NCI-H1092 treated with DMSO at 0.1 percent for 48 hours (cell line): ENCODE measurements at places on chromosomes 3 and 15.

- no peak for DNase-seq
These were observed 465.2 kb upstream of the TGFBR2 start for GRCh38 chr3:30141178-30141581.

DNA sequence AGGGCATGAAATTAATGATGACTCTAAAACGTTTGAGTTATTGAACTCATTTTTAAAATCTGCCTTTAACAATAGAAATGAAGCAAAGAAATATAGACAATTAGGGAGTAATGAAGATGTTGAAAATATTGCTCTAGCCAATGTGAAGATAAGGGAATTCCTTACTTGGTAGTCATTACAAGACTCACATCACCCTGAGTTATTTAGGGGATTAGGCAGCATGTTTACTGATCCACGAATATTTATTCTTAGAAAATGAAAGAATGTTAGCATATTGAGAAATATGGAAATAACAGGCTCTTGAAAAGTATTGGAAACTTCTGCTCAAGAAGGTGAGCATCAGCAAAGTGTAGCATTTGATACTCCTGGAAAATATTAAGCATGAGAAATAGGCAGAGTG lies 398.1 kb upstream of the ARPP21 start:
- DNase-seq: no peak

- no peak for DNase-seq
These were observed 522.5 kb upstream of the AGTR1 start for GRCh38 chr3:148175214-148175613.

GRCh38 chr3:22089284-22089683 lies 338.3 kb upstream of the ZNF385D start:
- DNase-seq: peak; percentile 17

GRCh38 chr3:160136421-160136820 lies 88.8 kb upstream of the C3orf80 start:
- DNase-seq: no peak

DNA sequence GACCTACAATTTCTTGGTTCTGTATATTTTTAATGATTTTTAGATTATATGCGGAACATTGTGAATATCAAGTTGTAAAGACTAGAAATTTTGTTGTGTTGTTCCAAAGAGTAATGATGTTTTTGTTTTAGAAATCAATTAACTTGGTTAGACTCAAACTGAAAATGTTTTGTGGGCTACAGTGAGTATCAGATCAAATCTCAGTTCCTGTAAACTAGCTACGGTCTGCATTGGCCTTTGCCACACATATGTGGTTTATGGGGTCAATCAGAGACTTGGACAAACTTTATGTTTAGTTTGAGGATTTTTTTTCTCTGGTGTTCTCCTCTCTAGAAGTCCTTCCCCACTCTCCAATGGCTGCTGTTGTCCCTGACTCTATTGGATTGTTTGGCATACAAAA lies 308.0 kb upstream of the THRB start:
- no peak for DNase-seq

DNA sequence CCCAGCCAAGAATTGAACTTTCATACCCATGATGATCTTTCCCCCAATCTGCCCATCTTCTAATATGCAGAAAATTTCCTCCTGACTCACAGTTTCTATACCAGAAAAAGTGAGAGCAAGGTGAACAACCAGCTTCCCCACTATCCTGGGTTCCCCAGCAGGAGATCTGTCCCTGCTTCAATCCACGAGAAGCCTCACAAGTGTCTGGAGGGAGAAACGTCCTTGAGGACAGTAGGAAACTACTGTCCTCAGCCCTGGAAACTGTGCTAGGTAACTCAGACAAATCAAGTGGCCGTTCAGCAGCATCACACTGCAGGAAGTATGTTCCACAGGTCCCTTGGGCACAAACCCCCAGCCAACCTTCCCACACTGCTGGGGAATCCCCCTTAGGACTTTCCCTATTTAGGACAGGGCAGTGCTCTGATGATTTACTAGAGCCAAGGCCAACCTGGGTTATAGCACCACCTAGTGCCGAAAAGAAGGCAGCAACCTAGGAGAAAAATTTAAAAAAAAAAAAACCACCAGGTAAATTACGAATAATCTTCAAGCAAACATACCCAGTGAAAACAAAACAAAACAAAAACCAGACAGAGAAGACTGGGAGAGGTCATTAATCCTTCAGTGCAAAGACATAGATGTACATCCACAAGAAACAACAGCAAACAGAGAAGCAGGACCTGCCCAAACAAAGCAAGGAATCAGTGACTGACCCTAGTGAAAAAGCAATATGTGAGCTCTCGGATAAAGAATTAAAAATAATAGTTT lies 36.0 kb downstream of the MORC1 start:
- peak; percentile 9 for DNase-seq

DNA sequence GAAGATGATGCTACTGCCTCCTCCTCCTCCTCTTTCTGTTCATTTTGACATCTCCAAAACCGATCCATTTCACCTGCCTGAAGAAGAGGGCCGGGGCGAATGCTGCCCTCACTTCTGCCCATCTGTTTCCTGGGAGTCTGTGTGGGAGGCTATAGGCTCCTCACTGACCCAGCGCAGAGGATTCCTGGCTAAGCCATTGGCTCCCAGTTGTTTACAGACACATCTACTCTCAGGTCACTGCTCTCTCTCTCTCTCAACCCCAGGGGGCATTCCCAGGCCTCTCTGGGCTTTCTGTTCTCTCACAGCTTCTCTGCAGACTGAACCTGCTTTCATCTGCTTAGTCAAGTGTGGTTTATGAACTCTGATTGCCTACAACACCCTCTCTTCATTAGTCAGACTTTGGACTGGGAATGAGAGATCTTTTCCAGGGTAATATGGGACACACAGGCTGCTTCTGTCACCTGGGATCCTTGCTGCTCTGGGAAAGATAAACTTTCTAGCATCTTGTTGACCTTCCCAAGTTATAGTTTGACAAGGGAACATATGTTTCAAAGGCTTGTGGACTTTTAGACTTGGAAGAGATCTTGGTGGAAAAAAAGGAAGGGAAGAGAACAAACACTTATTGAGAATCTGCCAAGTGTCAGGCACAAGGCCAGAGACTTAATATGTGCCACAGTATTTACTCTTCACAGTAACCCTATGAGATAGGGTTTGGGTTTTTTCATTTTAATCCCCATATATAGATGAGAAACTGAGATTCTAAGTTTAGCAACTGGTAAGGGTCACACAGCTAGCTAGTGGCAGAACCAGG lies 30.2 kb upstream of the USP3 start:
- peak; percentile 92 for DNase-seq

- no peak for DNase-seq
These were observed 222.7 kb downstream of the XXYLT1 start for GRCh38 chr3:195048059-195048905.

GRCh38 chr15:101052031-101052620 lies 133.0 kb downstream of the LRRK1 start:
- no peak for DNase-seq

GRCh38 chr3:165549665-165550064 lies 287.6 kb downstream of the BCHE start:
- DNase-seq: no peak

DNA sequence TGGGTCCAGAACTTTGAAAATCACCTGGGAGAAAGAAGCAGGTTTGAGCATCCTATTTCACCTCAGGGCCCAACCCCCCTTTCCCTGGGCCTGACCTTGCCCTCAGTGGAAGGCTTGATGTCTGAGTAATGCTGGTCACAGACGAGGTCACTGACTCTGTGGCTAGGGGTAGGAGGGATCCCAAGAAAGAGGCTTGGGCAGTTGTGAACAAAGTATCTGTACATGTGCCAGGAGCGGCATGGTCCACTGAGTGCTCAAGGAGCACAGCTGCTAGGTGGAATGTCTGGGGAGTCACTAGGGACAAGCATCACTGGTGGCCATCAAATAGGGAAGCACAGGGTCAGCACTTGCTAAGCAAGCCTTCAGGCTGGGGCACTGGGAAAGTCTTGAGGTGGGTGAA lies 7.3 kb downstream of the CCDC71 start:
- no peak for DNase-seq

DNA sequence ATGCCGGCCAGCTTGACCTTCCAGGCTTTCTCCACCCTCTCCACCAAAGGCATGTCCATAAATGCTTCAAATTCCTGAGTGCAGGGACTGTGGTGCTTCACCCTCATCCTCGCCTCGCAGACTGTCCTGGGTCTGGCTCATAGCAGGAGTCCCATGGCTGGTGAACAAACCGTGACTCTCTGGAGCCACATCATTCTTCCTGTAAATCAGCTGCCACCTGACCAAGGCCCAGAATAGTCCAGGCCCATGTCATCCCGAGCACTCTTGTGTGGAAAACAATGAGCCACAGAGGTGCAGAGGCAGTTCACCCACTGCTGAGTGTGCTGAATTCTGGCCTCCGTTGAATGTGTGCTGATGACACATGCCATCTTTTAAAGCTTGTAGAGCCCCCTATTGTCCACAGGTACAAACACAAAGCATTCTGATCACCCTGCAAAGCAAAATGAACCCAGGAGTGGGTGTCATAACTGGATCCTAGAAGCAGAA lies 68.6 kb downstream of the ABHD5 start:
- no peak for DNase-seq

- no peak for DNase-seq
These were observed 100.4 kb downstream of the PPM1L start for GRCh38 chr3:160856450-160856849.

GRCh38 chr3:99856437-99857220 lies 39.0 kb downstream of the CMSS1 start:
- no peak for DNase-seq

DNA sequence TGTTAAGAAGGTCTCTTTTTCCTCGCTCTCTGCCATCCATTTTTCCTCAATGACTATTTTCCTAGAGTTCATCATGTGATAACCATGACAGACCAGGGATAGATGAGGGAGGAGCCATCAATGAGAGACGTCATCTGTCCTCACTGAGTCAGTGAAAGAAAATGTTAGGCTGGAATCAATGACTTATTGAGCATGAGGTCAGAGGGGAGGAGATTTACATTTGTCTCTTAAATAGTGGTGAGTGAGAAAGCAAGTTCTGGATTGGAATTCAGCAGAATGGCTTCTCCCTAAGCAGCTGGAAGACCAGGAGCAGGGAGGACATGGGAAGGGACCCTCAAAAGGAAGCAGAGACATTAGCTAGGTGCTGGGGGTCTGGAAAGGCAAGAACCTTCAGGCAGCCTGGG lies 28.2 kb upstream of the USP3 start:
- no peak for DNase-seq

DNA sequence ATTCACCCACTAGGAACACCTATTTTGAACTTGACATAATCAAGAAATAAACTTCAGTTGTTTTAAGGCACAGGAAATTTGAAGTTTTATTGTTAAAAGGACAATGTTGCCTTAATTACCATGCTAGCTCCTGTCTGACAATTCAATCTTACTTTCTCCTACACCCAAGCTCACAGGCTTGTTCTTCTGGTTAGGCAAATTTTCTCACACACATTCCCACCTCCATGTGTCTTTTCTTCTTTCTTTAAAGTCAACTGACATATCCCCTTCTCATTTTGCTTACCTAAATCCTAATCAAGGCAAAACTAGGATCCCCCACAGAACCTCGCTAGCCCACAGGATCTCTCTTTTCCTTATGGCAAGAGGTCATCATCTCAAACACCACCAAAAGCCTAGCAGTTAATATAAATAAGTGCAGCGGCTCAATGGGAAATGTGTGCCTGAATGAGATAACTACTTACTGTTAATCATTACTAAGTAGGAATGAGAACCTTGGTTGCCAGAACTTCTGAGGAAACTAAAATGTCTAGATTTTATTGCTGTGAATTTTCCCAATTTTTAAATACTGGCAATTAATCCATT lies 189.3 kb downstream of the PLCH1 start:
- DNase-seq: no peak

GRCh38 chr3:178967177-178967532 lies 104.5 kb downstream of the ZMAT3 start:
- DNase-seq: no peak
